ENCODE measurements at places on chromosomes 1 and 21.

- DNase-seq: no peak
These were observed 17.7 kb downstream of the CLDN17 start for GRCh38 chr21:30148906-30149305.

- no peak for DNase-seq
These were observed 5.1 kb downstream of the LAMB3 start for GRCh38 chr1:209647156-209647555.

DNA sequence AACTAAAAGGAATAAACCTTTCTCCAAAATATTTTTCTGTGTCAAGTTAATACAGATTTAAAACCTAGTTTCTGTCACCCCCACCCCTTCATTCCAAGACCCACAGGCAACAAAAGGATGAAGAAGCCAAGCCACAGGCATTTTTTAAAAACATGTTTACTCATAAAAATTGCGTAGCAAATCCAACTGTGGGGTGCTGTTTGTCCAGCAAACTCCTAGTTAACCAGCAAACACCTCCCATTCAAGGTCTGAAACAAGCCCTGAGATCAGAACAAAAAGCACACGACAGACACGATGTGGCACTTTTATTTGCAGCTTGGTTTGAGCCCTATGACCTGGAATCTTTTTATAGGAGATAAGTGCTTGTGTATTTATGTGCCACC, 149.9 kb upstream of the CAMK1G start:
- no peak for DNase-seq

DNA sequence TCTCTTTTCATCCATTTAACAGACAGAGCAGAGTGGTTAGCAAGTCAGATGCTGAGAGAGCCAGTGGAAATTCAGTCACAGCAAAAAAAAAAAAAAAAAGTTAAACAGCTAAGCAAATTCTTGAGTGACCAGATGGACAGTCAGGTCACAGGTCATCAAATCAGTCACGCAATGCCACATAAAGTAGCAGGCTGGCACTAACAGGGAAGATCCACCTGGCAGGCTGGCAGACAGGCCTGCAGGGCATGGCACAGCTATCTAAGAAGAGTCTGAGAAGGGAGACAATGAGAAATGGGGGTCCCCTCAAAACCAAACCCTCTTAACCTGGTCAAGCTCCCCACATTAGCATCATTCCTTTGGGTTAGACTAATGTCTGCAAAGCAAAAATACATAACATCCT, 371.9 kb downstream of the TTLL7 start:
- DNase-seq: no peak

- peak; percentile 69 for DNase-seq
These were observed 183.5 kb downstream of the RUNX1 start for GRCh38 chr21:34865400-34866241.

GRCh38 chr1:12438349-12438924, 179.6 kb downstream of the DHRS3 start:
- DNase-seq: peak; percentile 52

DNA sequence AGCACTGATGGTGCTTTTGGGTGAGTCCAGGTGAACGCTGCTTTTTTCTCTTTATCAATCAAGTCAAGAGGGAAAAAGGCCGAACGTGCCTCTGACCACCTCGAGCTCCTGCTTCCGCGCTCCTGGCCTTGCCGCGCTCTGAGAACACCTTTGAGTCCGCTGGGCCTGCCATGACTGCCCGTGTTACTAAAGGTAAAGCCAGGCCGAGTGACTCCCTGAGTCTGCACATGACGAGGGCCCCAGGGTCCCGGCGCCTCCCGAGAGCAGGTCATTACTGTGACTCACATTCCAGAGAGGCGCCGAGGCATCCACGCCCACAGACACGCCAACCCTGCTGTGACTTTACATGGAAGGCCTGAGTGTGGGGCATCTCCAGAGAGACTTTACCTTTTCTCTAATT, 11.1 kb downstream of the POFUT2 start:
- no peak for DNase-seq

- peak; percentile 83 for DNase-seq
These were observed at the start of gene CD247 for GRCh38 chr1:167518331-167518700. Gene CD247 (minus strand): TSS chr1:167518529. CDS start chr1:167518465, 64 bp downstream.

DNA sequence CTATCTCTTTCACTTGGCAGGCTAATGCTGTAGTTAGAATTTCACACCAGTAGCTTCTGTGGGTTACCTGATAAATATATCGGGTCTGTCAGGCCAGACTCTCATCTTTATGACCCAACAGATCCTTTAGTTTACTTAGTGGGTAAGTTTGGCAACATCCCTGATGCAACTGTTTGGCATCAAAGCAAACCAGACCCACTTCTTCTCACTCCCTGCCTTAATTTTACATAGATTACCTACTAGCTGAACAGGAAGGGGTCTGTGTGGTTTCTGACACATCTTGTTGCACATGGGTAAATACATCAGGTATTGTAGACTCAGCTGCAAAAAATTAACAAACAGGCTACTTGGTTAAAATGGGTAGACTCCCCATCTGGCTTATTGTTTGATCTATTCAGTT, 3.2 kb upstream of the GUK1 start:
- no peak for DNase-seq

DNA sequence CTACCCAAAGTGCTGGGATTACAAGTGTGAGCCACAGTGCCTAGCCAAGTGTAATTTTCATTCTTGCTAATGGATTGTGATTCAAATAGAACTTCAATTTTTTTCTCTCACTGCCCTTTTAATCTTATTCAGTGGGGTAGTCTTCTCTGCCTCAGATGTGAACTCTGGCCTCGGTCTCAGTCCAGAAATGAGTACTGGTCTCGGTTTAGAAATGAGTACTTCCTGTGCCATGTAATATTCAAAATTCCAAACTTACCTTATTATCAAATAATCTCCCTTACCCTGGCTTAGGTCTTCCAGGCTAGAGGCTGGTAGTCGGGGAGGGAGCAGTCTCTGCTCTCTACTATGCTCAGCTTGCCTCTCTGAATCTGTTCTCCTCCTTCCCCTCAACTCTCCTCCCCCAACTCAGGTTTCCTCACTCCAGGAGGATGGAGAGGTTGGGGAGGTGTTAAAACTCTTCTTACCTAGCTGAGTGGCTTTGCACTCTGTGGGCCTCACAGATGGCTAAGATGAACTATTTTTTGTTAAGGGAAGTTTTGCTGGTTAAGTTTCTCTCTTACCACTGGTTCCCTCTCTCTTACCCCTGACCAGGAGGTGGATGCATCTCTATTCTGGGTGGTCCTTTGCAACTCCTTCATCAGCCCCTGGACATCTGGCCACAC, 4.8 kb upstream of the SLAMF9 start:
- DNase-seq: no peak

- DNase-seq: no peak
These were observed 4.0 kb upstream of the PKP1 start for GRCh38 chr1:201279313-201279712.

DNA sequence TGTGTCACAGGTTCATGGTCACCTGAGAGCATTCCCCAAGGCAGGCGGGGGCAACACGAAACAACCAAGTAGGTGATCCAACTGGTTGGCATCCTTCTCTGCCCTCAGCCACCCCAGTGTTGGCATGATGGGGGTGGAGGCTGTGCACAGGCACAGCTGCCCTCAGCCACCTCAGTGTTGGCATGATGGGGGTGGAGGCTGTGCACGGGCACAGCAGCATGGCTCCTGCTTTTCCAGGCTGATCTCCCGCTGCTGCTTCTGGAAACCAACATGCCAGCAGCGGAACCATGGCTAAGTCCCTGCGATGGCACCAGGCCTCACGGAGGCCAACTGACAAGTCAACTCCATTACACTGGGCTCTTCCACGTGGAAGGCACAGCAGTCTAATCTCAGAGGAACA, 447.8 kb downstream of the PTPRU start:
- DNase-seq: no peak

DNA sequence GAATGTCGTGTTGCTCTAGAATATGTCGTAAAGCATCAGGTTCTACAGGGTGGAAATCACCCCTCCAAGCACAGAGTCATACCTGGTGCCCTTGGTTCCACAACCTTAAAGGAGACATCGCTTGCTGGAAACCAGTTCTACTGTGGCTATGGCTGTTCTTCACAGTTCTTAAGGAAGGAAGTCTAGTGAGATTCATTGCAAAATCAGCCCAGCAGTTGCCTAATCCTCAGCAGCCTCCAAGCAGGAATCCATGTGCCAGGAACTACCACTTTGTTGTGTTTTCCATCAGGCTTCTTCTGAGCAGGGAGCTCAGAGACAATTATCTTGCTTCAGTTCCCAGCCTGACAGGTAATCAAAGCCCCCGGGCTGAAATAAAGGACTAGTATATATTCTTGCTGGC, 45.0 kb upstream of the SLC35F3 start:
- no peak for DNase-seq

DNA sequence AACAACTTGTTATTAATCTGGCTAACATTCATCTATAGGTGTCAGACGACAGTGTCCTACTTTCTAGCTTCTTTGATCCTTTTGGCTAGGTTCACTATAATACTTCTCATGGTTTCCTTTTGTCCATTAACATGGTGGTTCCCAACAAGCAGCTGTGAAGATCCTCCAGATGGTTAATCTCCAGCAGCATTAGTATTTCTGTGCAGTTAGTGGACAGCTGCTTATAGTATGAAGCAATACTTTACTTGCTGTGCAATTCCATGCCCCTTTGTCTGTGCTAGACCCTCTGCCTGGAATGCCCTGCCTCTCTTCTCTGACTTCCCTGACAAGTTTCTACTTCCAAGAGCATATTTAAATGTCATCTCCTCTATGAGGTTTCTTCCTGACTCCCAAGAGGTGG, 41.7 kb upstream of the ARHGAP29 start:
- no peak for DNase-seq

GRCh38 chr1:216919060-216919970, 196.1 kb upstream of the ESRRG start:
- DNase-seq: no peak

DNA sequence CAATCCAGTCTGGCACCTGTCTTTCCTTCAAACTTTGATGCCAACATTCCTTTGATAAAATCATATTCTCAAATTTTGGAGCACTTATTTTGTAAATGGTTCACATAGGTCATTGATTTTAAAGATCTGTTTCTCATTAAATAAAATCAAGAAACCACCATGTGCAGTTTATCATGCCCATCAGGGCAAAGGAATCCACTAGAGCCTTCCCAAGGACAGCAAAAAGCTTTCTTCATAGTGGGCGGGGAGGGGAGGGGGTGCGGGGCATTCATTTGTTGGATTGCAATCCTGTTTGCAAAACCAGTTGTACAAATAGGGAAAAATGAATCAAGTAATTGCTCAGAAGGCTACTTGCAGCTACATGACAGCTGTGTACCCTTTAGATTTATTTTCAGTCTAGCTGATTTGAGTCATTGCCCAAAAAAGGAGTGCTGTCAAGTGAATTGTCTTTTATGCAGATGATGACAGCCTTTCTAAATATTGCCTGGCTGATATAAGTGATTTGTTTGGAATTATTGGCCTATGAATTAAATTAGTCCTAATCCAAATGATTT, 23.0 kb downstream of the LRRC8B start:
- no peak for DNase-seq

- DNase-seq: no peak
These were observed 895 bp upstream of the UBR4 start for GRCh38 chr1:19210772-19211549.

DNA sequence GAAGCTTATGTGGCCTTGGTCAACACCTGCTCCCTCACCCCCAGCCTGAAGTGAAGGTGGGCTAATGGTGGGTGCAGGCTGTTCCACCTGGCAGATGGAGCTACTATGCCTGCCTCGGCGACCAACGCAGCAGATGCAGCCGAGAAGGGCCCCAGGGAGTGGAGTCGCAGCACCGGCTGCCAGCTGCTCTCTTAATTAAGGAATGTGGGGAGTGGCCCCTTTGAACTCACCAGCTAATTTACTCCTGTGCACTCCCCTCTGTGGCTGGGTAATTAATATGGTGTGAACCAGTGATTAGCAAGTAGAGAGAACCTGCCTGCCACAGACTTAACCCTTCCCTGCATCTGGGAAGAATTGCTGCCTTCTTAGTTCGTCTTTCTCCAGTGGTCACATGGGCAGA, 3.3 kb upstream of the SLAMF8 start:
- DNase-seq: no peak

GRCh38 chr1:70847013-70847412, 200.6 kb downstream of the PTGER3 start:
- no peak for DNase-seq

DNA sequence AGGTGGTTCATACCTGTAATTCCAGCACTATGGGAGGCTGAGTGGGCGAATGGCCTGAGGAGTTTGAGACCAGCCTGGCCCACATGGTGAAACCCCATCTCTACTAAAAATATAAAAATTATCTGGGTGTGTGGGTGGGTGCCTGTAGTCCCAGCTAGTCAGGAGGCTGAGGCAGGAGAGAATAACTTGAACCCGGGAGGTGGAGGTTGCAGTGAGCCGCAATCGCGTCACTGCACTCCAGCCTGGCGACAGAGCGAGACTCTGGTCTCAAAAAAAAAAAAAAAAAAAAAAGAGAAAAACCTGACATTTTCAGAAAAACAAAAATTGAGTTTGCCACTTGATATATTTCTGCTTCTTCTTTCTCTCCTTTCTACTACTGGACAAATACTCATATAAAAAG, 24.3 kb downstream of the CA6 start:
- peak; percentile 53 for DNase-seq

GRCh38 chr21:45478115-45478801, 64.0 kb downstream of the SLC19A1 start:
- DNase-seq: peak; percentile 86

DNA sequence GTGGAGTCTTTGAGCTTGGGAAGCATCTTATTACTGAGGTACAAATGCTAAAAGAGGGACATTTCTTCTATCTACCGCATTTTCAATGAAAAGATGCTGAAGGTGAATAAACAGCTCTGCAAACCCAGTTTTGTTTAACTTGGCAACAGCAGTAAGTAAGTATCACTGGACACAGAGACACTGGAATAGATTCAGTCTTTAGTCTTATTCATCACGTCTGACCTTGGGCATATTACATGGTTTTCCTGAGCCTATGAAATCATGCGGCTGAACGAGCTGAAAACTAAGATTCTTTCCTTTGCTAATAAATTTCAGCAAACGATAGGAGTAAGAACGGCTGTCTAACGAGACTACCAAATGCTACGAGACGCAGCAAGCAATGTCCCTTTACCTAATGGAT, 207.4 kb downstream of the GABPA start:
- no peak for DNase-seq

GRCh38 chr1:14910984-14911721, 242.4 kb upstream of the TMEM51 start:
- no peak for DNase-seq

DNA sequence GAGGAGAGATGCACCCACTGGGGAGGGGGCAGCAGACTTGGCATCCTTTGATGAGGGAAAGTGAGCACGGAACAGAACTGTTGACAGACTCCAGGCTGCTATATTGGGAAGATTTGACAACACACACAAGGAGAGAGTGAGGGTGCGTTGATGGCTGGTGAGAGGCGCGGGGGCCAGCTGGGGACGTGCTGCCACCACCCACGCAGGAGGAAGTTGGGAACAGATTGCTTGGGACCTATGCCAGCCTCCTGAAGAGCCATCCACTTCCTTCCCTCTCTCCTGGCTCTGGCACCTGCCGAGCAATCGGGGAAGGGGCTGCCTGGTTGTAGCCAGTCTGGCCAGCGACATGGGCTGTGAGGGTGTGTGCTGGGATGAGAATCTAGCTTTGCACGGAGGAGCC, 223.7 kb upstream of the CSF3R start:
- DNase-seq: no peak

- DNase-seq: no peak
These were observed 196.2 kb upstream of the APP start for GRCh38 chr21:26366781-26367180.

All from CD4-positive, alpha-beta T cell treated with Interleukin-15 for 1 hour (primary cell).